SJSA1 (cell line): ENCODE measurements at places on chromosomes 5 and 9. TPM values are rescaled to one million over a fixed set of nuclear protein-coding genes. Genes with fewer than 3 reads are reported as not detected.

The FOXD4L5 gene
- not detected in 2 replicates for total RNA-seq

The SELENOP gene
- total RNA-seq = 0.76 TPM in 1 of 2 replicates, not detected in the other

The OBP2B gene
- total RNA-seq = not detected in 2 replicates

The KIAA0825 gene
- 1.8 and 1.9 TPM in 2 replicates for total RNA-seq

The ADRA1B gene
- total RNA-seq = 2.8 and 4.4 TPM in 2 replicates

The TEX48 gene
- not detected in 2 replicates for total RNA-seq

The SPATA31C1 gene
- total RNA-seq = not detected in 2 replicates

- DNase-seq = no peak
Observed at GRCh38 chr5:153718713-153719112, 228.2 kb downstream of the GRIA1 start.
